ENCODE measurements at places on chromosomes 16 and 17. TPM values are rescaled to one million over a fixed set of nuclear protein-coding genes. Genes with fewer than 3 reads are reported as not detected.

Gene SYNGR3
- 1.5 TPM for total RNA-seq

Gene PIGL
- 14.0 TPM for total RNA-seq

Gene CCR7
- not detected for total RNA-seq

Gene HOXB9
- not detected for total RNA-seq

Gene GPR139
- total RNA-seq, result not detected

Gene NPIPB9
- total RNA-seq, result not detected

Gene EFCAB13
- 1.6 TPM for total RNA-seq

Gene ZMYND15
- 0.65 TPM for total RNA-seq

Gene JUP
- total RNA-seq, result 93.5 TPM

Gene TM4SF5
- 0.51 TPM for total RNA-seq

DNA sequence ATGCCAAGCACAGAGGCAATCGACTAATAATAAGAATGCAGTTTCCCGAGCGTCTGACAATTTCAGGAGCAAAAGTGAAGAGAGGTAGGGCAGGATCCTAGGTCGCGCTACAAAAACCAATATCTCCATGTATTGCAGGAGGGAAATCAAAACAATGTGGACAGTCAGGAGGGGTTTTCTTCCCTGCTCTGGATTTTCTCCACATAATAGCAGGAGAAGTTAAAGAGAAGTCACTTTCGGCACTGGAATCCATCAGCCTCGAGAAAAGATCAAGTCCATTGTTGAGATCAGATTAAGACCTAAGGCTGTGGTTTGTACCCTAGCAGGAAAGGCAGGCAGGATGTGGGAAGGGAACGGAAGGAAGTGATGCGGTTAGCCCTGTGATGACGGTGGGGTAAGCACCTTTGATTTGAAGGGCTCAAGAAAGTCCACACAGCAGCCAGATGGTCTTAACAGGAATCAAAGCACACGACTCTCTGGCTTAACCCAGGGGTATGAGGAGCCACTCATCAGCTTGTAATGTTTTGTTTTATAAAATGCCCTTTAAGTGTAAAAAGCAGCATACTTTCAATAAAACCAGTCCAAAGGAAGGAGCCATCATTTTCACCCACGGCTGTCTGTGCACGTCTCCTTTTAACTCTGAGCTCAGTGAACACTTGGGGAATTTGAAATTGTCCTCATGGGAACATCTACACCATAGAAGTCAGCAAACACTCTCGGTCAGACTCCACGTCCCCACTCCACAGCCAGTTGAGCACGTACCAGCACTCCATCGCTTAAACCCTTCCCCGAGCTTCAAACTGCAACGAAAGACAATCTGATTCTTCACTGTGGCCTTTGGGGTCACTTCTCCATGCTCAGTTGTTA is 15.8 kb upstream of the AKTIP start:
- H3K4me1 ChIP-seq, result no peaks in the 10 kb centered on the region
- no peak overlapping the region for H3K4me3 ChIP-seq
- no peak overlapping the region for H3K27ac ChIP-seq
- DNase-seq, result no peak
- H3K36me3 ChIP-seq, result no peaks in the 10 kb centered on the region

- no peak for DNase-seq
- H3K36me3 ChIP-seq, result no peaks in the 10 kb centered on the region
- no peaks in the 10 kb centered on the region for H3K4me1 ChIP-seq
- no peak overlapping the region for H3K4me3 ChIP-seq
- H3K27ac ChIP-seq, result no peak overlapping the region
Measured at GRCh38 chr16:29702269-29702668, 23.3 kb downstream of the QPRT start.

DNA sequence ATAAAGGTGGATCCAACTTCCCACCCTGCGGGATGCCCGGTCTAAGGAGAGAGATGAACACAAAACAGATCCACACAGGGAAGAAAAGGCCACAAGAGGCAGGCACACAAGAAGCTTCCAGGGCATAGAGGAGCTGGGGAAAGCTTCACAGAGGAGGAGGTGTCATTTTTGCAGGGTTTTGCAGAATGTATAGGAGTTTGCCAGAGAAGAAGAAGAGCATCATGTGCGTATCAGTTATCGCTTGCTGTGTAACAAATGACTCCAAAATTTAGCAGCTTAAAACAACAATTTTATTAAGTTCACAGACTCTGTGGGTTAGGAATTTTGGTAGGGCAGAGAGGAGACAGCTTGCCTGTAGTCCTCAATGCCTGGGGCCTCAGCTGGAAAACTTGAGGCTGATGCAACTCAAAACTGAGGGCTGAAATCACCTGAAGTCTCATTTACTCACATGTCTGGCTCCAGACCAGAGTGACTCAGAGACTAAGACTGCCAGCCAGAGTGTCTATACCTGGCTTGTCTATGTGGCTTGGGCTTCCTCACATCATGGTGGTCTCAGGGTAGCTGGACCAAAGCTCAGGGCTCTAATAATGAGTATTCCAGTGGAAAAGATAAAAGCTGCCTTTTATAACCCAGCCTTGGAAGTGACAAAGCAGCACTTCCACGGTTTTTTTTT is 33.9 kb upstream of the ZNF423 start:
- no peak for DNase-seq
- H3K36me3 ChIP-seq, result no peaks in the 10 kb centered on the region
- H3K4me1 ChIP-seq, result no peaks in the 10 kb centered on the region
- no peak overlapping the region for H3K27ac ChIP-seq

- no peak overlapping the region for H3K27ac ChIP-seq
- peaks cover 17% of the 10 kb centered on the region for H3K4me1 ChIP-seq
- no peak overlapping the region for H3K4me3 ChIP-seq
- DNase-seq, result no peak
- H3K27me3 ChIP-seq, result no peaks in the 10 kb centered on the region
- no peaks in the 10 kb centered on the region for H3K36me3 ChIP-seq
Measured at GRCh38 chr17:2044263-2044894, 2.6 kb downstream of the OVCA2 start.

- no peak overlapping the region for H3K27ac ChIP-seq
- H3K36me3 ChIP-seq, result no peaks in the 10 kb centered on the region
- H3K27me3 ChIP-seq, result no peaks in the 10 kb centered on the region
- no peak for DNase-seq
- no peak overlapping the region for H3K4me3 ChIP-seq
Measured at GRCh38 chr17:28577466-28577824, 750 bp upstream of the ALDOC start.

DNA sequence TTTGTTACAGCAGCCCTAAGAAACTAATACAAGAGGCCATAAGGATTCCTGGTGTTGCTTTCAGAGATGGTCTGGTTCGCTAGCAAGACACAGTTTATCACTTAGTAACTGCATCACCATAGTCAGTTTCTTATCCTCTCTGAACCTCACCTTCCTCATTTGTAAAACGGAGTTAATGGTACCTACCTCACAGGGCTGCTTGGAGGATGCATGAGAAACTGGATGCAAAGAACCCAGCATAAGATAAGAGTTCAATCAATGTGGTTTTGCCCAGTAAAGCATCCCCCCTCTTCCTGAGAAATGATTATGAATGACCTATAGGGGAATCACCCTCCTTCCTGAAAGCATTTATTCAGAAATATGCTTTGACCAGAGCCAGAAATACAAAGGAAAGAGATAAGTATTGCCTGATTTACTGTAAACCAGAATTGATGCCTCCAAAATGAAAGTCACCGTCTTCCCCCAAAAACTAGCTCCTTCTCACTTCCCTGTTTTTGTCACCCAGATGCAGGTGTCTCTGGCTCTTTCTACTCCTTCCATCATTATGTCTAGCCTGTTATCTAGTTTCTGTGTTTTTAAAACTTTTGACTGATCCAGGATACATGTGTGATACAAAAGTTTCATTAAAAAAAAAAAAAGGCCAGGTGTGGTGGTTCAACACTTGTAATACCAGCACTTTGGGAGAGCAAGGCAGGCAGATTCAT is 2.8 kb upstream of the TEFM start:
- H3K4me3 ChIP-seq, result no peak overlapping the region
- no peaks in the 10 kb centered on the region for H3K27me3 ChIP-seq
- peaks cover 6% of the 10 kb centered on the region for H3K4me1 ChIP-seq
- no peak overlapping the region for H3K27ac ChIP-seq
- no peak for DNase-seq

GRCh38 chr17:17590141-17590751 is 1.3 kb downstream of the PEMT start:
- H3K36me3 ChIP-seq, result no peaks in the 10 kb centered on the region
- no peak overlapping the region for H3K4me3 ChIP-seq
- H3K27me3 ChIP-seq, result no peaks in the 10 kb centered on the region
- DNase-seq, result no peak
- peaks cover 5% of the 10 kb centered on the region for H3K4me1 ChIP-seq
- H3K27ac ChIP-seq, result no peak overlapping the region

GRCh38 chr17:77571155-77571981 is 387.1 kb upstream of the TNRC6C start:
- no peak overlapping the region for H3K27ac ChIP-seq
- no peak overlapping the region for H3K4me3 ChIP-seq
- no peaks in the 10 kb centered on the region for H3K4me1 ChIP-seq
- no peaks in the 10 kb centered on the region for H3K36me3 ChIP-seq

GRCh38 chr16:63067141-63067540 is 1030.9 kb upstream of the CDH8 start:
- H3K27me3 ChIP-seq, result no peaks in the 10 kb centered on the region
- no peak overlapping the region for H3K4me3 ChIP-seq
- no peak for DNase-seq
- no peaks in the 10 kb centered on the region for H3K36me3 ChIP-seq
- H3K4me1 ChIP-seq, result no peaks in the 10 kb centered on the region

GRCh38 chr17:4049546-4049945 is 85.3 kb upstream of the ATP2A3 start:
- no peak overlapping the region for H3K27ac ChIP-seq
- peaks cover 28% of the 10 kb centered on the region for H3K36me3 ChIP-seq
- no peak overlapping the region for H3K4me3 ChIP-seq
- DNase-seq, result no peak

- H3K4me1 ChIP-seq, result no peaks in the 10 kb centered on the region
- H3K27ac ChIP-seq, result no peak overlapping the region
- no peak for DNase-seq
- H3K36me3 ChIP-seq, result no peaks in the 10 kb centered on the region
Measured at GRCh38 chr16:53191413-53191812, 136.6 kb downstream of the CHD9 start.

DNA sequence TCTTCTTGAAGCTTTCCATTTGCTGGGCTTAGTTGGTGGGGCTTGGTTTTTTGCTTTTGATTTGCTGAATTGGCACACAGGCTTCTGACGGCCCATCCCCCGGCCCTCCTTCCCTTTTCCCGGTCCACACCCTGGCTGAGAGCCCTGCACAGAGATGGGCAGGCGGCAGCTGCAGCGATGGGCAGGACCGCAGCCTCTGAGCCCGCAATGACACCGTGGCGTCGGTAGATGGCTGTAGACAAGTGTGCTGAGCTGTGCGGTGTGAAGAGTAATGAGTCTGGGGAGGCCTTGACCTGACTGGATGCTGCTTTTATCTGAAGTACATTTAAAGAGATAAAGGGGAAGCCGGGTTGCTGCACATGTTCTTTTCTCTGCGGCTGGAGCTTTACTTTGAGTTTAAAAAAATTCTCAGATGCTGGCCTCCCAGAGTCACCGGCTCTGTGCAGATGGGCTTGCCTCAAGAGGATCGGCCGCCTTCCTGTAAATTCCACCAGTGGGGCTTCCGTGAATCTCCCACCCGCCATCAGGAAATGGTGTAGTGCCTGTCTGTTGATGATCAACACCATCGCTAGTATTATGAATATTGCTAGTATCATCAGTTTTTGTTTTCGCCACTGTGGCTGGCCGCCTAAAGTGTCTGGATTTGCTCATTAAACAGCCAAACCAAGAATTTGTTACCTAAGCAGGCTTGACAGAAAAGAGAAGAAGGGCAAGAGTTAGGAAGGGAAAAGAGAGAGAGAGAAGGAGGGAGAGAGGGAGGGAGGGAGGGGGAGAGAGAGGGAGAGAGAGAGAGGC is 245.6 kb upstream of the RBFOX1 start:
- no peak for DNase-seq
- H3K27ac ChIP-seq, result no peak overlapping the region
- no peaks in the 10 kb centered on the region for H3K4me1 ChIP-seq
- no peaks in the 10 kb centered on the region for H3K27me3 ChIP-seq
- no peak overlapping the region for H3K4me3 ChIP-seq

DNA sequence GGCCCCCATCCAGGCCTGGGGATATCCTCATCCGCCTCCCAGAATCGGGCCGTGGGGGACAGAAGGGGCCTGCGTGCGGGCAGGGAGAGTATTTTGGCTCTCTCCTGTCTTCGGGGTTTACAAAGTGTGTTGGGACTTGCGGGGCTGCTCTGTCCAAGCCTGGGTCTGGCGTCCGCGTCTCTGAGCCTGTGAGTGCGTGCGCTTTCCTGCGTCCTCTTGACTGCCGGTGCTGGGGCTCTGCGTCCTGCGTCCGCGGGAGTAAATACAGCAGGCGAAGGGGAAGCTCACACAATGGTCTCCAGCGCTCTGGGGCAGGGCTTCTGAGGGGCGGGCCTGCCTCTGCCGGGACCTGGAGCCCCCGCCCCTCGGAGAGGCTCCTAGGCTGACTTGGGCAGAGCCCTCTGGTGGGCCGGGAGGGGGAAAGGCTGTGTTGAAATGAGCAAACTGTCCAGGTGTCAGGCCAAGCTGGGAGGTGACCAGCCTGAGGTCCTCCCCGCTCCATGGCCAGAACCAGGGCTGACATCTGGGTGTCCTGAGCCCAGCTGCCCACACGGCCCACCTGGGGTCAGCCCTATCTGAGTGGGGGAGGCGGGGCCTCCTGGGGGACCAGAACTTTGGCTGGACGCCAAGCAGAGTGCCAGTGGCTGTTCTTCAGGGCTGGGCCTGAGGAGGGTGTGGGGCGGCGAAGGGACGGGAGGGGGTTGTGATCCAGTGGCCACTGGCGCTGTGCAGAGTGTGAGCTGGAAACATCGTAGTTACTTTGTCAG is 233.6 kb downstream of the SEC14L1 start:
- peak overlapping the region; percentile 40 for H3K4me3 ChIP-seq
- no peaks in the 10 kb centered on the region for H3K36me3 ChIP-seq
- H3K4me1 ChIP-seq, result peaks cover 29% of the 10 kb centered on the region
- H3K27me3 ChIP-seq, result no peaks in the 10 kb centered on the region
- DNase-seq, result peak; percentile 49

- H3K27ac ChIP-seq, result peak overlapping the region; percentile 95
- H3K36me3 ChIP-seq, result no peaks in the 10 kb centered on the region
- H3K4me3 ChIP-seq, result peak overlapping the region; percentile 92
- H3K4me1 ChIP-seq, result peaks cover 27% of the 10 kb centered on the region
- H3K27me3 ChIP-seq, result no peaks in the 10 kb centered on the region
Measured at GRCh38 chr17:59620064-59620359, 317 bp downstream of the CLTC start.
